Activated naive CD4-positive, alpha-beta T cell (primary cell): ENCODE measurements at places on chromosomes 2 and 18.

GRCh38 chr2:26780203-26780760 is 5.6 kb upstream of the CENPA start:
- no peak for DNase-seq

DNA sequence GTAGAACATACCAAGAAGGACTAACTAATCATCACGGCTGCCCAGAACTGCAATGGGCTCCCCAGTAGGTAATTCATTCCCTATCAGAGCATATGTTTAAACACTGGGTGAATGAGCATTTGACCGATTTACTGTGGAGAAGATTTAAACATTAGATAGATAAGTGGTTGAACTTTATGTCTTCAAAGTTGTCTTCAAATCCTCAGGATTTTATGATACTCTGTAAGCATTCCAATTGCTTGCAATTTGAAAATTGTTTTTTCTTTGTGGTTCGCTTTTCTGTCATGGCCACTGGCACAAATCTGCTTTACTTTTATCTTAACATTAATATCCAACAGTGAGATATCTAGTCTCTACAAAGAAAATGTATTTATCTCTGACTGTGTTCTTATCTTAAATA is 37.7 kb upstream of the MMADHC start:
- no peak for DNase-seq

DNA sequence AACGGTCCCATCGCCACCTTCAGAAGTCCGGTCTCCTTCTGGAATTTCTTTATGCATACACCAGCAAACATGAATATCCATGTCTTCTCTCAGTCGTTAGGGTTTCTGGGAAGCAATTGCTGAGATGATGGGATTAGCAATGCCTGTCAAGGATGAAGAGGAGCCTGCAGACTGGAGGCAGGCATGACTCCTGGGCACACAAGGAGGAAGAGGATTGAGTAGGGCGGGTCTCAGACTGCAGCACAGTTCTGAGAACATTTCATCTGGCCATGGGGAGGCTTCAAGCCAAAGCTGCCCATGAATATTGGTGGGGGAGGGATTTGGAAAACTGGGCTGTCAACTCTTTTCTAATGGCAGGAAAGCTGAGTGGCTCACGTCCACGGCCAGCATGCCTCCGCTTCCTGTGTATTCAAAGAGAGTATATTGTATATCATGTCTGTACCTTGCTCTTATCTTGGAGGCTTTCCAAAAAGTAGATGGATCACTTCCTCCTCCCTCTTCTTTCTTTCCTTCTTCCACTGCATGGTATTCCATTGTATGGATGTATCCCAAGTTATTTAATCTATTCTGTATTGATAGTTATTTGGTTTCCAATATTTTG is 24.5 kb downstream of the MC2R start:
- DNase-seq, result no peak

DNA sequence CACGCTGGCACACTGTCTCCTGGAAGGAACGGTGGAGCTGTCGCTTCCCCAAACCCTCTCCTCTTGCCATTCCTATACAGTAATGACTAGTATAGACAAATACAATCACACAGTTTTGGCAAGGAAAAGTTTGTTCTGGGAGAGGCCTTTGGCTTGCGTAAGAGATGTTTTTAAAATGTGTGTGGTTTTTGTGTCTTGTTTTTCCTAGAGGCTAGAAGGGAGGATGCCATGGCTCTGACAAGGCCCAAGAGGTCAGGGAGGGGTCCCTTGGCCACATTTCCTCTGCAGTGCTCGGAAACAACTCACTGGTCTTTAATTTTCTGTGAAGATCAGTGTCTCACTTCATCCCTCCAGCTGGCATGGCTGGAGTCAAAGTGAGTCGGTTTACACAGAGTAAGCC is 195.9 kb downstream of the SH3RF3 start:
- DNase-seq, result no peak

- no peak for DNase-seq
Observed at GRCh38 chr2:119983108-119983507, 29.8 kb upstream of the EPB41L5 start.

DNA sequence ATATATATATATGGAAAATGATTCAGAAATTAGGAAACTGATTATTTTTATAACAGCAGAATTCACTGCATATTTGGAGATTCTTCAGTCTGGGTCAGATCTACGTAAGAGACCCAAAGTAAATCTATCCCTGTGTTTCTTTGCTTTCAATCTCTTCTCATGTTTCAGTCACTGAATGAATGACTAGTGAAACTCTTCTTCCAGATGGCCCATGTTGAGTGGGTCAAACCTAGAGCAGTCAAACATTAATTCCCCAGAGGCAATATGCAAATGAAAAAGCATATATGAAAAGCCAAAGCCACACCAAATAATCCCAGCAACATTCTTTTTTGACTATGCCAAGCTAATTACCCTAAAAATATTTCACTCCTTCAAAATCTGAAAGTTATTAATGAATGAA is 317.3 kb downstream of the RBM43 start:
- no peak for DNase-seq

GRCh38 chr18:24660956-24661355 is 200.5 kb downstream of the HRH4 start:
- DNase-seq, result no peak

GRCh38 chr2:187429989-187430388 is 18.1 kb downstream of the CALCRL start:
- DNase-seq, result no peak

DNA sequence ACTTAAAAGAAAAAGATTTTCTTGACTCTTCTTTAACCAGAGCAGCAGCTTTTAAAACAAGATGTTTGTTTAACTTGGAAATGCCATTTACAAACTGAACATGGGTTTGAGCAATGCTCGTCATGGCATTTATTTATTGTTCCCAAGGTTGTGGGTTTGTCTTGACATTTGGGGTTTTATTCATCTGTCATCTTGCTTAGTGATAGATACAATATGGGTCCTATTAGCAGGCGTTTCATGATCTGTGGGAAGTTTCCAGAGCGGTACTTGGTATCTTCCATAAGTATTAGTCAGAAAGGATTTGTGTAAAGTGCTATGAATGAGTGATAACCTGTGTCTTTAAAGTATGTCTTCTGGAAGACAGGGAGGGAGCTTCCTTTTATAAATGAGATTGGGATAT is 29.9 kb upstream of the MGAT5 start:
- no peak for DNase-seq

GRCh38 chr2:74815941-74816340 is 18.0 kb upstream of the HK2 start:
- no peak for DNase-seq

DNA sequence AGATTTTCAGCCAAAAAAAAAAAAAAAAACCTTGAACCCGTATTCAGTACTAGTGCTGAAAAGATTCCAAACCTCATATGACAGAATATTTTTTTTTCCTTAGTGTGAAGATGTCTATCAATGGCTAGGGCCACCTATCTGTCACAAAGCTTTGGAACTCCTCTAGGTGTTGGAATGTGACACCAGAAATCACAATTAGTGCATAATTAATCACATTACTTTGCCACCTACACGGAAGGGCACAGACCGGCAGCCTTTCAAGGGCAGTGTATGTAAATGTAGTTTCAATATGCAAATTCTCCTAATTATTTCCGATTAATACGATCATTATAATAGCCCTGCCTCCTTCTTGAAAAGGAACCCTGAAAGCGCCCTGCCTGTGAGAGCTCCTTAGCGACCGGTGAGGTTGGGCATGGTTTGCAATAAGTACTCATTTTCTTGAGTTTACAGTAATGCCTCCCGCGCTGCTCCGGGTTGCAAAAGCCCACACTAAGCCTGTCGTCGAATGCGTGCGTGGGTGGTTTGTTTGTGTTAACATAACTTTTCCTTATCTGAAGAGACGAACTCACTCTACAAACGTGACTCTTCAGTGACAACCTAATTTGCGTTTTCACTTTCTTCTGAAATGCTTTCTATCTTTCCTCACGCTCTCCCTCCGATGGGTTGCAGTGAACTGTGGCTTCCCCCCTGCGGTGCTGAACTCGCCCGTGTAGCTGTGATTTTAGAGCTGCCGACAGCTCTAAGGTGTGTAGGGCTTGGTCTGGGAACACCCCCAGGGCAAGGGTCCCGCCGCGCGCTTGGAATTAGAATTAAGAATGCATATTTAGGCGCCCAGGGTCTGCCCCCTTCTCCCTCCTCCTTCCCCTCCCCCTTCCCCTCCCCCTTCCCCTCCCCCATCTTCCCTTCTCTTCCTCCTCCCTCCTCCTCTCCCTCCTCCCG is 765 bp upstream of the ID2 start:
- peak; percentile 61 for DNase-seq

GRCh38 chr2:69952336-69953115 is 8.9 kb downstream of the ASPRV1 start:
- no peak for DNase-seq

GRCh38 chr2:68715353-68716041 is 19.1 kb upstream of the ARHGAP25 start:
- DNase-seq, result no peak
